ENCODE measurements at places on chromosomes 11 and 22.

DNA sequence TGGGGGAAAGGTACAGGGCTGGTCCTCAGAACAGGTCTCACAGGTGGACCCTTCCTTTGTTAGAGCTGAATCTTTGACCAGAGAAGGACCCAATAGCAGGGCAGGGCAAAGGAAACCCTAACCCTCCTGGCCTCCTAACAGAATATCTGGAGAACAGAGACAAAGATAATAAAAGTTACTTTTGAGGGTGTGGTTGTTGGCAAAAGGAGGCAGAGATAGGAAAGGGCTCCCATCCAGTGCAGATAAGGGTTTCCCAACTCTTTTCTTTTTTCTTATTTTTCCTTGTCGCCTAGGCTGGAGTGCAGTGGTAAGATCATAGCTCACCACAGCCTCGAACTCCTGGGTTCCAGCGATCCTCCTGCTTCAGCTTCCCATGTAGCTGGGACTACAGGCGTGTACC lies 11.9 kb downstream of the PCSK7 start:
- no peak for DNase-seq

DNA sequence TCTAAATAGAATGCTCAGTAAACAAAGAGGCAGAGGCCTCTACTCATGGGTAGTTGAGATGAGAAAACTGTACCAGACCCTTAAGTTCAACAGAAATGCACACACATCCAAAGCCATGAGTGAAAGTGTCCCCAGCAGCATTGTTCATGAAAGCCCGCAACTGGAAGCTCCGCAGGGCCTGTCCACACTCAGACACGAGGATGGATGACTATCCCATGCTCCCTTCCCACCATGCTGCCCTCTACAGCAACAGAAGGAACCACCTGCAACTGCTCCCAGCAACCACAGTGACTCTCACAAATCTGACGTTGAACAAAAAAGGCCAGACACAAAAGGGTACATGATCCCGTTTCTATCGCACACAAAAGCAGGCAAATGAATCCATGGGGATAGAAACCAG lies 76.9 kb upstream of the ANO1 start:
- DNase-seq = no peak

DNA sequence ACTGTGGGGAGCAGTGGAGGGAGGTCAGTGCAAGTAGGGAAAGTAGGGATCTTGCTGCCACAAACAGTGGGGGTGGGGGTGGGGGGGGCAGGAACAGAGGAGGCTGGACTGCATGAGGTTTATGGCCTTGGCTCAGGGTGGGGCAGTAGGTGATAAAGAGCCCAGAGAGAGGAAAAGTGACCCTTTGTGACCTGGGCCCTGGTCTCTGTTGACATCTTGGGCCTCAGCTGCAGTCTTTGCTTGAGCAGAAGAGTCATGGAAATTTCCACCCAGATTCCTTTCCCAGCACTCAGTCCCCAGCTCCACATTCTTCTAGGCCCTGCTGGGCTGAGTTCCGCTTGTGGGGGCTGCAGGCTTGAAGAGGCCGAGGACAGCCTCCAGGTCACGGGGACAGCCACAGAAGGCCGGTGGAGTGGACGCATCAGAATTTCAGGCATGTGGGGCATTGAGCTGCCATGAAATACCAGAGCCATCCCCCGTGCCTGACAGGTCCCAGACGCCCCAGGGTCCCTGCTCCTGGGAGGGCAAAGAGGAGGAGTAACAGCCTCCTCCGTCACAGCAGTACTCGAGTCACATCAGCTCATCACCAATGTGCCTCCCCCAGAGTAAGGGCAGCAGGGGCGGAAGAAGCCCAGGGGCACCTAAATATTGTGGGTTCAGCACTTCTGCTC lies 9.7 kb upstream of the MALAT1 start:
- DNase-seq = no peak

DNA sequence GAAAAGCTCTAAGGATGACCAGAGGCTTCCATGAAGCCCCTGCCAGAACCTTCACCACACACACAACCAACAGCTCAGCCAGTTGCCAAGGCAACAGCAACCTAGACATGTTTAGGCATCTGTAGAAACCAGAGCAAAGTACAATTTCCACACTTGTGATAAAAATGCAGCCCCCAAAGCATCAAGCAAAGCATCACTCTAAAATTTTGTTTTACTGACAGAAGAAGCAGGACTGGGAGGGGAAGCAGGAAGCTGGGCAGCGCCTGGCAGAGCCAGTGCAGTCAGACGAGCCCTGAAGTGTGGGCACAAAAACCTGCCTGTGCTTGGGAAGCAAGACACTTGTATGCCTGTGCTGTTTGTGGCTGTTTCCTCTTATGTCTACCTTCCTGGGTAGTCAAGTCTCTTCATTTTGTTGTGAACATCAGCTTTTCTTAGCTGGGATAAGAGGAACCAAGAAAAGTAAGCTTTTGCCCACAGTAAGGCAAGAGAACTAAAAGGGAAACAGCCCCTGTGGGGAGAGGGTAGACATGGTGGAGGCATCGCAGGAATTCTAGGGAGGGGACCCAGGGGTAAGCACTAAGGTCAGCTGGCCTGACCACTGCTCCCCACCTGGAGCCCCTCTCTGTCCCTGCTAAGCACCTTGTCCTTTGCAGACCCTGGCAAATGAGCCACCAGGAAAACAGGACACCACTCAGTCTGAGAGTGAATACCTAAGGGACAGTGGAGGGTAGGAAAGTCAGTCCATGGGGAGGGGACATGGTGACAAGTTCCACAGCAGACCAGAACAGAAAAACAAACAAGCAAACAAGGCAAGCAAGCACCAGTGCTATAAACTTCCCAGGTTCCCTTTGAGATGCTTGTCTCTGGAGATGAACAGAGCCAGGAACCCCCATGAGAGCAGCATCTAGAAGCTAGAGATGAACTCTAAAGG lies 13.4 kb downstream of the PACSIN2 start:
- no peak for DNase-seq

DNA sequence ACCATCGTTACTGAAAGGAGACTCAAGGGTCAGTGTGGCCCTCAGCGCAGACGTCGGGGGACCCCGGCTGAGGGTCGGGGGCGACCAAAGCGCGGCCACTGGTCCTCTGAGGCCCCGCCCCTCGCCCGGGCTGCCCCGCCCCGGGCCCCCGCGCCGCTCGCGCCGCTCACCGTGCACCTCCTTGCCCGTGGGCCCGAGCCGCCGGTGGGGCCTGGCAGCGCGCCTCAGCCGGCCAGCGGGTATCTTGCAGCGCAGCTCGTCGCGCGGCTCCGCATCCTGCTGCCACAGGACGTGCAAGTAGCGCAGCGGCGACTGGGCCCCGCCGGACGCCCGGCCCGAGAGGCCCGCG lies 419 bp downstream of the ANKRD54 start:
- DNase-seq = peak; percentile 46

Measured in MM.1S (cell line).